CD8-positive, alpha-beta memory T cell (primary cell): ENCODE measurements at places on chromosomes 3 and 15. TPM values are rescaled to one million over a fixed set of nuclear protein-coding genes. Genes with fewer than 3 reads are reported as not detected.
A peak's percentile ranks its signal among the peaks of the same experiment; 100 is the strongest.

- H3K4me1 ChIP-seq, result peaks cover 69% of the 10 kb centered on the region
- H3K36me3 ChIP-seq, result no peaks in the 10 kb centered on the region
- H3K27ac ChIP-seq, result peak overlapping the region; percentile 22
- H3K4me3 ChIP-seq, result peak overlapping the region; percentile 2
Measured at GRCh38 chr3:98553753-98554152, 22.0 kb downstream of the GPR15 start.

GHSR gene
- total RNA-seq, result not detected

DNA sequence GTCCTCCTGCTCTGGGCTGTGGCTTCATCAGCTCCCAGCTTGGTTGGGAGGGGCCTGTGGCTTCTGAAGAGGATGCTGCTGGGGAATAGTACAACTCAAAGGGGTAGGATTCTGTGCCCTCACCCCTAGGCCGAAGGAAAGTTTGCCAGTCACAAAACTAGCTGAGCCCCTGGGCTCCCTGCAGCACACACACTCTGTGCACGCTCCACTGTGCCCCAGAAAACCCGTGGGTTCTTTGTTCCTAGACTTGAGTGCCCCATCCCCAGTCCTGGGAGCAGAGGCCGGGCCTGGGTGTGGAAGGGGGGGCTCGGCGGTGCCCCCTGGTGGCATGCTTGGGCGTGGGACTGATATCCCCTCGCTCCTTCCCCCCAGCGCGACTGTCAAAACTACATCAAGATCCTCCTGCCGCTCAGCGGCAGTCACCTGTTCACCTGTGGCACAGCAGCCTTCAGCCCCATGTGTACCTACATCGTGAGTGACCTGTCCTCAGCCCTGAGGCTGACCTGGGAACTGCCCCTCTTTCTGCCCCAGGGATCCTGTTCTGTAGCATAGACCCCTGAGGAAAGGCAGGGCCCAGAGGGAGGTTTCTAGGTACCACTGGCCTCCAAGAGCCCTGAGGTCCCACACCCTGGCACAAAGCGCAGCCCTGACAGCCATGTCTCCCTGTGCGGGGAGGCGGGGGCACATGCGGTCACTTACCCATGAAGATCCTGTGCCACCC lies 14.2 kb downstream of the CIB1 start:
- peak; percentile 44 for DNase-seq
- H3K27me3 ChIP-seq, result no peaks in the 10 kb centered on the region
- no peak overlapping the region for H3K27ac ChIP-seq
- no peak overlapping the region for H3K4me3 ChIP-seq
- H3K36me3 ChIP-seq, result no peaks in the 10 kb centered on the region

GRCh38 chr3:23157331-23157730 lies 45.8 kb upstream of the UBE2E2 start:
- no peaks in the 10 kb centered on the region for H3K27me3 ChIP-seq
- no peaks in the 10 kb centered on the region for H3K36me3 ChIP-seq
- H3K4me3 ChIP-seq, result no peak overlapping the region
- H3K27ac ChIP-seq, result no peak overlapping the region
- DNase-seq, result no peak
